NCI-H2029 (cell line): ENCODE measurements at places on chromosomes 2 and 18.
A peak's percentile ranks its signal among the peaks of the same experiment; 100 is the strongest.

DNA sequence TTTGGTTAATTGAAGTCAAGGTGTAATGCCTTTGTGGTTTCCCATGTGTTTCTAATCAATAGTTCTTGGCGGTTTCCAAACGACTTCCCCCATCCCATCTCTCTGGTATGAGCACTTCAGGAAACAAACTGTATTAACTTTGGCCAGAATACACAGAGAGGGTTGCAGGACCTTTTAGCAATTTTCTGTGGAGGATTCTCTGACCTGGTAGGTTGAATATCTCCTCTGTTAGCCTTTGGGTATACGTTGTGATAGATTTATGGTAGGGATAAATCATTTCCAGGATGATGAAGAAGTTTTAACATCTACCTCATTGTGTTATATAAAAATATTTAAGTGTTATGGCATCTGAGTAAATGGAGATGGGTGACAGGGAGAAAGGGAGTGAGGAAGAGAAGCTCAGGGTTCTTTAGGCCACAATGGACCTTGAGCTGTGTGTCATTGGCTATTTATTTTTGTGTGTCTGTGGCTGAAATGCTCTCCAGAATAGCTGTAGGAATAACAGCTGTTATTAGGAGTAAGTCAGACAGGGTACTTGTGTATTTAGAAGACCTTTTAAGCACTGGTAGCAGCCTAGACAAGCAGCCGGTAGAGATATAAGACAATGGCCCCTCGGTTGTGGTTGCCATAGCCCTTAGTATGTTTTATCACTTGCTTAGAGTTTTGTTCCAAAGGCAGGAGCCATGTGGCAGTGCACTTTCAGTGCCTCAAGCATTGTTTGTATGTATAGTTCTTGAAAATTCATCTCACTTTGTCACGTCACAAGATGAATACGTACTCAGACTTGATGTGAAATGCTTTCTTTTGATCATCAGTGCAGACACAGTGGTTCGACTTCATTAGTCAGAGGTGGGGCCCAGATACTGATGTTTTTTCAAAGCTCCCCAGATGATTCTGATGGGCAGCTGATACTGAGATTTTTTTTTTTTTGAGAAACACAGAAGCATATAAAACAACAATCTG is 91.1 kb downstream of the FMNL2 start:
- DNase-seq: no peak

DNA sequence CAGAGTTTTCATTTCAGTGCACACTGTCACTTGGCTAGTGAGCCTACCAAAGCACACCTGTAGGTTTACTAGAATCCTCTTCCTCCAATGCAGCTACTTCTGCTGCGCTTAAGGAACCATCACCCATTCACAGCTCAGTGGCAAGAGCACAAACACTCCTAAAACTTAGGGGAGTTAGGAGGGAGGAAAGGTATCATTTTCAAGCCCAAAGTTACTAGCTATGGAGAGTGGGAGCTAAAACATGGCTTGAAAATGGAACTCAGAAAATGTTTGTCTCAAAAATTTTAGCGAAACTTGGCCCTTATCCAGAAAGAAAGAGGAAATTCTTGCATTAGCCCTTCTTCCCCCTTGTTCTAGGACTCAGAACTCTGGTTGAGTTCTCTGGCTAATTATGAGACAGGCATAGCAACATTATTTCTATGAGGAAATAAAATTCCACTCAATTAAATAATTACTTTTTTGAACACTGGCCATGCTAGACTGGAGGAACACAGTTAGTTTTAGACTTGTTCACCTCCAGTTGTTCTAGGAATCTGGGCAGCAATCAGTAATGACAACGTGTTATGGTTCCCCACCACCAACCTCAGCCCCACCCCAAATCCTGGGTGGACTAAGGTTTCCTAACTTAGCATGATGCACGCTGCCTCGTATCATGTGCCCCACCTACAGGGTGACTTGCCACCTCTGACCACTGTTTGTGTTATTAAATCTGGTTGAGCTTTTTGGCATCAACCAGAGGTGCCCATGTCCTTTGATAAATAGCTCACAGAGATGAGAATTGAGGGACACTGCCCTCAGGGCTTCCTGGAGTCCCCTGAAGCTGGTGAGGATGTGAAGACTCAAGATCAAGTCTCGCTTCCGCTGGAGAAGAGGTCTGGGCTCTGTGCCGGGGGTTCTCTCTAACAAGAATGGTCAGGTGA is 32.8 kb downstream of the LPIN2 start:
- no peak for DNase-seq

DNA sequence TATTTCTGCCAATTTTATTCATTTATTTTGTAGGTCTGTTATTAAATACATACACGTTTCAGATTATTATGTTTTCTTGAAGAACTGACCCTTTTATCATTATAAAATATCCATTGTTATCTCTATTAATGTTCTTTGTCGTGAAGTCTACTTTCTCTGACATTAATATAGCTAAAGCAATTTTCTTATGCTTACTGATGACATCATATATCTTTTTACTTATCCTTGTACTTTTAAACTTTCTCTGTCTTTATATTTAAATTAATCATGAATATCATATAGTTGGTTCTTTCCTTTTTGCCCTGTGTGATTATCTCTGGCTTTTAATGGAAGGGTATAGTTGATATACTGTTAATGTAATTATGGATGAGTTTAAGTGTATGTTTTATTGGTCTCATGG is 36.5 kb upstream of the SLC9A2 start:
- DNase-seq: no peak

DNA sequence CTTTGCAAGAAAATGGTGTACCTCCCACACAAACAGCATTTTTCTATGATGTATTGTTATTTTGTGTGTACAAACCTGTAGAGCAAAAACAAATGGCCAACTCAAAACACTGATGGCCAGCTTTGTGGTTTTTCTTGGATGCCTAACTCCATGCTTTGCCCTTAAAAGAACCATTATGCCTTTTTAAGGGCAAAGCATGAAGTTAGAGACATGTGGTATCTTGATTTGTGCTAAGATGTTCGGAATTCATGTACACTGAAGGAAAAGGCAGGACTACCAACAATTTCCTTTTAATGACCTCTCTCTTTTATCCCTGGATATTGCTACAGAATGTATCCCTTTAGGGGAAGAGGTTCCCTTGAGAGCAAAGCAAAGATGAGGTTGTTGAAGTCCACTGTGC is 273.6 kb downstream of the SCG2 start:
- DNase-seq: no peak

DNA sequence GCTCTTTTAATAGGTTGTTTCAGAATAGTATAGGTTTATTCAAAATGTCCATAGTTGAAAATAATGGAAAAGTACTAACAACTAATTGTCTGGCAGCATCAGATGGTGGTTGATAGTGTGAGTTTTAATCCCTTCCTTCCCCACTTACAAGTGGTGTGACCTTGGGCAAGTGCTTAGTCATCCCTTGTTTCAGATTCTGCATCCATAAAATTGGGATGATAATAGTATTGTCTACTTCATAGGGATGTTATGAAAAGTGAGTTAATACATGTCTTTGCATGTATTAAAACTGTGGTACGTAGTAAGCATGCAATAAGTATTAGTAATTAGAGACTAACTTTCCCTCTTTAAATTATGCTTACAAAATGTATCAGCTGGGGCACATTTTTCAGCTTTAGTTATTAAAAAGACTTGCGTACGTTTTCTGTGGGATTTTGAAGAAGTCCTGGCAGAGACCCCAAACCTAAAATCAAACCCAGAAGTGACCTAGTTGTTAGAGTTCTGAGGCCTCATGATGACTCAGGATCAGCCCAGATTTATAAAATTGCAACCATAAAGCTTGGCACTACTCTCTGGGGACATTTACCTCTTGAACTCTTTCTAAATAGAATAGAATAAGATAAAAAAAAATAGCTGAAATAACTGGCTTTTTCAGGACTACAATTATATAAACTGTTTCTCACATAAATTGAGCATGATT is 8.6 kb downstream of the ITGA4 start:
- DNase-seq: no peak

DNA sequence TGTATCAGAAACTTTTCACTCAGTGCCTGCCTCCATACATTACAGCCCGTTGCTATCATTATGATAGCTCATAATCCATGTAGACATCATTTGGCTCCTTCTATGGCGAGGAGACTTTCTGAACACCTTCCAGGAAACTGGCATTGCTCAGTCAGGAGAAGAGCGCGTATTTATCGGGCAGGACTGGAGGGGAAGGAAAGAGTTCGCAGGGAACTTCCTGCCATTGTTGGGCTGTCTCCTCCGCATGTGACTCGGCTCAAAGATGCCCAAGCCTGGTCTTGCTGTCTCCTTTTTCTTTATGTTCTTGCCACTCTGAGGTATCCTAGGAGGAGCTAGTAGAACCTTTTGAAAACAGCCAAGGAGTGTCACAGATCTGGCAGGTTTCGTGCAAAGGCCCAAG is 156.8 kb downstream of the CTIF start:
- no peak for DNase-seq

GRCh38 chr18:46297124-46297523 is 192.9 kb downstream of the HAUS1 start:
- no peak for DNase-seq

GRCh38 chr18:55229682-55230081 is 270.4 kb upstream of the CCDC68 start:
- no peak for DNase-seq

DNA sequence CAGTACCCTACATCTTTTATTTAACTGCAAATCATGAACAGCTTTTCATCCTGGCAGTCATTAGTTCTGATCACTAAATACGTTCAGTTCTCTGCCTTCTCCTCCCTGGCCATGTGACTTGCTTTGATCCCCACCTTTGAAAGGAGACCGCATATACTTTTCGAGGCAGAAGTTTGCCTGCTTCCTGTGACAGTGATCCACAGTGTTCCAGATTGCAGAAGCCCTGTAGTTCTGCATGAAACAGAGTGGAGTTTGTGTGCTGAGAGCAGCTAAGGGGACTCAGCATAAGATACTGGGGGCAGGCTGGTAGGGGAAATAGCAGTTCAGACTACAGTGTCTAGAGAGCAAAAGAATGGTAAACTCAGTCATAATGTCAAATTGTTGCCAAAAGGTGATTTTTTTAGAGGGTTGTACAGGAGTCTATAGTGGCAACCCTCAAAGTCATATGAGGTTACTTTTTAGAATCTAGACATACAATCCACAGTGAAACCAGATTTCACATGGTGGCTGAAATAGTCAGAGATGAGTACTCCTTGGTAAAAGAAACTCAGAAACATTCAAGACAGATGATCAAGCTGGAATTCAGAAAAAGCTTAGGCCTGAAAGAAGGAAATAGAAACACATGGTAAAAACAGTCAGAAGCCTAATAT is 1800.4 kb upstream of the CELF4 start:
- DNase-seq: no peak

DNA sequence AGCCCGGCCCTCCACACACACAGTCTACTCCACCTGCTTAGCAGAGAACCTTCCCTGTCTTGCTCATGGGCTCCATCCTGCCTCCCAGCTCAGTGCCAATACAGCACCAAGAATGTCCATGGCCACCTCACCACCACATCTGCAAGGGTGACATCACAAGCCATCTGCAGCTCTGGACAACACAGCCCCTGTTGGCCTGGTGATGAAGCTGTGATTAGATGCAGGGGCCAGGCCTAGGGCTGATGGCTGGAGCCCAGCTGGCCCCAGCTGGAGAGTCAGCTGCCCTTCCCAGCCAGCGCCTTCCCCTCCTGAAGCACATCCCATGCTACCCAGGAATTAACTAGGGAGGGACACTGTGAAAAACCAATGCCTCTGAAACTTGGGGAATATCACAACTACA is 91.1 kb downstream of the TTC32 start:
- no peak for DNase-seq

GRCh38 chr2:83069724-83070123 is 1389.4 kb downstream of the SUCLG1 start:
- DNase-seq: peak; percentile 6

- no peak for DNase-seq
Measured at GRCh38 chr2:219522111-219523030, 8.1 kb downstream of the ASIC4 start.

DNA sequence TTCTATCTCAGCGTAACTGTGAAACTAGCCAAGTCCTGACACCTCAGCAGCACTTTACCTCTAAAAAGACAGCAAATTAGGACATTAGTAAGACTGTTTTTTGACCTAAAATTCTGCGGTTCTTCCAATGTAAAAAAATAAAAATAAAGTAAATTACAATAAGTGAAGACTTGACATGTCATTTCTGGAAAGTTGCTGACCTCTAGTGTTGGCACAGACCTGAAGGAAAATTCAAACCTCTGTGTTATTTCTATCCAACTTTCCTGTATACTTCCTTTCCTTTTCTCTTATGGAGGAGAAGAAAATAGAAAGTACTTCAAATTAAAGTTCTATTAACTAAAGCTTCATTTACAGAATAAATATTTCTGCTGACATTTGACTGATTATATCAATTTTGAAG is 110.6 kb downstream of the TMEM182 start:
- DNase-seq: no peak

DNA sequence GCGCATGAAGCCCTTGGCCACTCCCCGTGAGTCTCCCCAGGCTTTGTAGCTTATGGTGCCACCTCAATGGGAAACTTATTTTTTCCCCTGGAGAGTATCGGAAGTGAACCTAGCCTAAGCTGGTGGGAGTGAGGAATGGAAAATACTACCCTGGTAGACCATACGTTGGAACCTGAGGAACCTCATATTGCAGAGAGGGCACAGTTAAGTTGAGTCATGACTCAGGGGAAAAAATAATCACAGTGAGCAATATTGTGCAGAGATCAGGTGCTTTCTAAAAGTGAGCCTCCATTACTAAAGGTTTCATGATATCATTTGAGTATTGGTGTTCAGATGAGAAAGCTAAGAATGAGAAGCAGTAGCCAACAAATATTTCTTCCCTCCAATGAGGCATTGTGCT is 360.5 kb upstream of the NT5C1B start:
- DNase-seq: no peak

DNA sequence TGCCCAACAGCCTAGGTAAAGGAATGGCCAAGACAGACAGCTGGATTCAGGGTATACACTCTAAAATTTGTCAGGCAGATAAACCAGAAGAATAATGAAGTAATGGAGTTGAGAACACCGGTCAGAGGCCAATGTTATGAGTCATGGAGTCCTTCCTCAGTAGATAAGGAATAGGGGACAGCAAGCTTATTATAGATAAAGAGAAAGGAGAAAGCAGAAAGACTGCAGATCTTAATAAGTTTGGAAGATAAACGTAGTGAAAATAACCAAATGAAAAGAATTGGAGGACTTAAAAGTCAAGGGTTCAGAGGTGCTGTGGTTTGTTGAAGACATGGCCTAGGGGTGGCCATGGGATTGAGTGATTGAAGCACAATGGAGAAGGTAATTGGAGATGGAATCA is 63.5 kb upstream of the NFE2L2 start:
- no peak for DNase-seq

DNA sequence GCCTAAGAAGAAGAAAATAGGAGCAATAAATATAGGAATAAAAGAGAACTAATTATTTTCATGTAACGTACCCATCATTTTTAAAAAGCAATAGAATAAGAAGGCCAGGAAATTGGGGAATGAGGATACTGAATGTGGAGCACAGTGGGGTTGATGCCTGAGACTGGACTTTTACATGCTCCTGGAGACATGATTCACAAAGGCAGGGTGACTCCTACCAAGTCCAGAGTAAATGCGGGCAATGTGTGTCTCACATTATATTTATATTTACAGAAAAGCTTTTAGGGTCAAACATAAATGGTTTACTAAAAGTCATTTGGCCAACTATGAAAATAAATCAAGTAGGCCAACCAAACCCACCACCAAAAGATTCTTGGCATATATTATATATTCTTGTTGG is 87.9 kb upstream of the COL5A2 start:
- no peak for DNase-seq
